Skeletal muscle cell (primary cell): ENCODE measurements at places on chromosomes 7 and 10.

- DNase-seq = no peak
These were observed 62.8 kb downstream of the GSAP start for GRCh38 chr7:77353407-77353721.

DNA sequence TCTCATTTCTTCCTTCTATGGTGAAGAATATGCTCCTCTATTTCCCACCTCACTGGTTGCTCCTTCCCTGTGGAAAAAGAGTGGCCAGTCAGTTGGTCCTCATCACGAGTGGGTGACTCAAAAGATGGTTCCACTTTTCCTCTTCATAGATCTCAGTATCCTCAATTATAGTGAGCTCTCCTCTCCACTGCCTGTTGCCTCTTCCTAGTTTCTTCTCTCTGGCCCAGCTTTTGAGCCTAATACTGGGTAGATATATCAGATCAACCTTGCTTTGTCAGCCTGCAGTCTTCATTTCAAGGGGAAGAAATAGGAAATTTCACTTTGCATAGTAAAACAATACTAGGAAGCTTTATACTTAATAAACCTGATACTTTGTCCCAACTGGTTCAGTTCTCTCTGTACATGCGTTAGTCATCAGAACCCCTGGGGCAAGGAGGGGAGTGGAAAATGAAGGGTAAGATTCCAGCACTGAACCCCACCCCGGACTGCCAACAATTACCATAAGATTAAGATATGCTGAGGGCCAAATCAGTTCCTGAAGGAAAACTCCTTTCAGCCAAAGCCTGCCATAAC is 15.5 kb upstream of the WNT16 start:
- DNase-seq = no peak

GRCh38 chr10:100623521-100624230 is 87.9 kb downstream of the HIF1AN start:
- DNase-seq = no peak

GRCh38 chr10:59372543-59372942 is 10.2 kb upstream of the FAM13C start:
- DNase-seq = no peak

GRCh38 chr7:39650676-39651075 is 27.3 kb downstream of the RALA start:
- DNase-seq = peak; percentile 39

DNA sequence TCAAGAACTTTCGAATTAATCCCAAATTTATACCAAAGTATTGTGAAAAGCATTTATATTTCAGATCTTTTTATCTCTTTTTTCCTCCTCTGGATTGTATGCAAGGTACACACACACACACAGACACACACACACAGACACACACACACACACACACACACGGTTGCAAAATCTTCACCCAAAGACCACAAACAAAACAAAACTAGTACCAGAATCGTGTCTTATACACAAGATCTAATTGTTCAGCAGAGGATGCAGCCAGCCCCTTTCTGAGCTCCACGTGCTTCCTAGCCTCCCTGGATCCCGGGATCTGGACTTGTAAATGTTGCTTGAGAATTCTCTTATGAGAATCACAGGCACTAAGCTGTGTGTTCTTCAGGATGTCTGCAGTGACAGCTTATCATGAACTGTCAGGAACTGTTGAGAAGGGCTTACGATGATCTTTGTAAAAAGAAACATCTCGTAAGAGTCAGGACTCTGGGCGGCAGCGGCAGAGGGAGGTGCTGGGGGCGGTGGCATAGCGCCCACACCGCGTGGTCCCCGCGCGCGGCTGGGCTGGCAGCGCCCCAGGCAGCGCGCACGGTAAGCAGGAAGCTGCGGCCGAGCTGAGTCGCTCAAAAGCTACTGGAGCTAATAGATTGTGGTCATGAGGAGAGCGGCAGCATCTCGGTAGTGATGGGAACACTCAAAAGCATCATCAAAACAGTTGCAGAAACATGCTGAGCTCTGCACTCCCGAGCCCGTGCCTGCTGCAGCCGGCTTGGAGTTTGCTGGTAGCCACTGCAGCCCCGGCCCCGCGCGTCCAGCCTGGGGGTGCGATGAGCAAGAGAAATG is 277.6 kb downstream of the GATA3 start:
- no peak for DNase-seq

GRCh38 chr7:32092346-32092745 is 22.1 kb upstream of the PDE1C start:
- DNase-seq = no peak

DNA sequence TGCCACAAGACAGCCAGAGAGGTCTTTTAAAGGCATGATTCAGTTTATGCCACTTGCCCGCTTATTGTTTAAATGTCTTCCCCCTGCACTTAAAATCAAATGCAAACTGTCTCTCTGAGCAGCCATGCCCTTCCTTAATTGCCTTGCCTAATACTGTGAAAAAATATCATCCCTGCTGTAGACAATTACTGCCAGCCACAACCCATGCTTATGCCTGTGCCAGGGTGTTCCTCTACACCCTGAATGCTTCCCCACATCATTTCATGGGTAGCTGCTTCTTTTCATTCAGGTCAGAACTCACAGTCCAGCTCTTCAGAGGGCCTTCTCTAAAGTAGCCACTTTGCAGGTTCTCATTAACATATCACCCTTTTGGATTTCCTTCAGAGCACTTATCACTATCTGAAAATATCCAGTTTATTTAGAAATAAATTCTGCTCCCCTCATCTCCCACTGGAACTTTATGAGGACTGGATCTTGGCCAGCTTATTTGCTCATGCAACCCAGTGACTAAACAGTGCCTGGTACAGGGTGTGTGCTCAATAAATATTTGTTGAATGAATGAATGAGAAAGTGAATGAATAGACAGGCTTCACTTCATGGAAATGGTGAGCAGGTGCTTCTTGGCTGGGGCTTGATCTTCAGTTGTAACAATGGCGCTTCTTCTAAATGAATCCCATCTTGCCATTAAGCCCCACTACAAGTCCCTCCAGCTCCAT is 162.4 kb upstream of the MDFIC start:
- DNase-seq = peak; percentile 25

DNA sequence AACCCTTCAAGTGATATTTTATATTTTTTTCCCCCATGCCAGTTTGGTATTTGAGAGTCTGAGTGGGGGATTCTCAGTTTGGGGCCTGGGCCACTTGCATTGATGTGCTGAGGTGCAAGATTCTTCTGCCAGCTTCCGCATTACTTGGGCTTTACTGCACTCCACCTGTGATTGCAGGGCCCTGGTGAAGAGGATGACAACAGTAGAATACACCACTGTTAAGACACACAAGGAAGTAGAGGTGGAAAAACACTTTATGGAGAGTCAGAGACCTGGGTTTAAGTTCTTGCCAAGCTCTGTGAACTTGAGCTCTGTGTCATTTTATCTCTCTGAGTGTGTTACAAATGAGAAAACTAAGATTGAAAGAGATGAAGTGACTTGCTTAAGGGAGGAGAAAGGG is 209.4 kb downstream of the LRMDA start:
- no peak for DNase-seq

- no peak for DNase-seq
These were observed 6.7 kb upstream of the PARP12 start for GRCh38 chr7:140069298-140069949.

GRCh38 chr7:130877236-130877990 is 143.4 kb upstream of the KLF14 start:
- no peak for DNase-seq

DNA sequence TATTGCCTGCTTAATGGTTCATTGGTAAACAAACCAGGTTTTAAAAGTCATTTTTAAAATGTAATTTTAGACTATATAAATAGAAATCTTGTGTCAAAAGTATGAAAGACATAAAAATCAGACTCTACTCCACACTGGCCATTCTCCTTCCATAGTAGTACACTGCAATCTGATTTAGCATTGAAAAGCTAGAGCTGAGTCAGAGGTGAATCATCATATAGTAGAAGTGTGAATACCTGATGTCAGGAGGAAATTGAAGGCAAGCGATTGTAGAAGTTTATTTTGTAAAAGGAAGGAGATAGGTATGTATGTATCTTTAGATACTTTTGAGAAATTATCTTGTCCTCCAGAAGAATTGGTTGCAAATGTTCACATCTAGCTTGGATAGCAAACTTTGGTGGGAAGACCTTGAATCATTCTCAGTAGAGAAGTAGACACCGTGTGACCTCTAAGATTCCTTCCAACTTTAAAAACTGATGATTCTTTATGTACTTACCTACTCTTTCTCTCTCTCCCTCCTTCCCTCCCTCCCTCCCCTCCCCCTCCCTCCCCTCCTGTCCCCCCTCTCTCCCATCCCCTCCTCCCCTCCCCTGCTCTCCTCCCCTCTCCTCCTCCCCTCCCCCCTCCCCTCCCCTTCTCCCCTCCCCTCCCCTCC is 88.1 kb downstream of the BTAF1 start:
- peak; percentile 21 for DNase-seq

DNA sequence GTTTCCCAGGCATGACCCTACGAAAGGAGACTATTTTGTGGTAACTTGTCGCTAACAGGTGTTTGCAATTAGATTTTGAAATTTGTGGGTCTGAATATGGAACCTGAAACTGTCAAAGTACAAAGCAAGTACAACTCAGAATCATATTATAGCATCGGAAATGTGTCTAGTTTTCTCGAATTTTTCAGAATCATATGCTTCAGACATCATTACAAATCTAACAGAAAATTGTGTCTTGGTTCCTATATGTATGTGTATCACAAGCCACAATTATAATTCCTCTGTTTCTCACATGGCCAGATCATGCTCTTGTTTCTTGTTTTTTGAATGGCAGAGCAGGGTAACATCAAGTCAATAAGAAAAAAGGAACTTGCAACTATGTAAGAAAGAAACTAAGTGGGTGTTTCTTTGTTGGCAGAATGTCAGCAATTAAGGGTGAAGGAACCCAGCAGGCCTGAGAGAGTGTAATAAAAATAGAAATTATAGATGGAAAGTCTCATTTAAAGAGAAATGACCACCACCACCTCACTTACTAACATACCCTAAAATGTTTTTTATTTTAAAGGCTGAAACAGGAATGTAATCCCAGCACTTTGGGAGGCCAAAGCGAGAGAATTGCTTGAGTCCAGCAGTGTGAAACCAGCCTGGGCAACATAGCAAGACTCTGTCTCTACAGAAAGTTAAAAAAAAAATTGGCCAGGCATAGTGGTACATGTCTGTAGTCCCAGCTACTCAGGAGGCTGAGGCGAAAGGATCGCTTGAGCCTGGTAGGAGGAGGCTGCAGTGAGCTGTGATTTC is 51.3 kb downstream of the PRTFDC1 start:
- no peak for DNase-seq

DNA sequence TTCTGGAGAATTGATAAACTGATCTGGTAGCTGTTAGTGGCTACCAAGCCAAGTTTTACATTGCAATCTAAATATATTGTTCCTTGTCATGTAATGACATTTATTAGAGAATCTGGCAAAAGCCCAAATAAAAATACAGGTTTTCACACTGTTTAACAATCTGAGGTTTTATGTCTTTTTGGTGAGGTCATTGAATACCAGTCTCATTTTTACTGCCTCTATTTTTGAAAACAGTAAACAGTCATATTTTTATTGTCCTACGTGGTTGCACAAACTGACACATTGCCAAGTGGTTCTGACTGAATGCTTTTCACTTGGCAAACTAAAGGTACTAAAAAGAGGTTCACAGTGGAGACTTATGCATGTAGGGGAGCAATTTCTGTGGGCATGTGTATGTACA is 157.5 kb downstream of the PRKG1 start:
- no peak for DNase-seq

DNA sequence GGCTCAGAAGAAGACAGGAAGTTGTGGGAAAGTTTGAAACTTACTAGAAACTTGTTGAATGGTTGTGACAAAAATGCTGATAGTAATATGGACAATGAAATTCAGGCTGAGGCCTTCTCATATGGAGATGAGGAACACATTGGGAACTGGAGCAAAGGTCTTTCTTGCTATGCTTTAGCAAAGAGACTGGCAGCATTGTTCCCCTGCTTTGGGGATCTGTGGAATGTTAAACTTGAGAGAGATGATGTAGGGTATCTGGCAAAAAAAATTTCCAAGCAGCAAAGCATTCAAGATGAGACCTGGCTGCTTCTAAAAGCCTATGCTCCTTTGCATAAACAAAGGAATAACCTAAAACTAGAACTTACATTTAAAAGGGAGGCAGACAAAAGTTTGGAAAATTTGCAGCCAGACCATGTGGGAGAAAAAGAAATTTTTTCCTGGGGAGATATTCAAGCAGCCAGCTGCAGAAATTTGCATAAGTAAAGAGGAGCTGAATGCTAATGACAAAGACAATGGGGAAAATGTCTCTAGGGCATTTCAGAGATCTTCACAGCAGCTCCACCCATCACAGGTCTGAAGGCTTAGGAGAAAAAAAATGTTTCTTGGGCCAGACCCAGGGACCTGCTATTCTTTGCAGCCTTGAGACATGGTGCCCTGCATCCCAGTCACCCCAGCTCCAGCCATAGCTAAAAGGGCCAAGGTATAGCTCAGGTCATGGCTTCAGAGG is 16.5 kb upstream of the KCND2 start:
- DNase-seq = no peak

DNA sequence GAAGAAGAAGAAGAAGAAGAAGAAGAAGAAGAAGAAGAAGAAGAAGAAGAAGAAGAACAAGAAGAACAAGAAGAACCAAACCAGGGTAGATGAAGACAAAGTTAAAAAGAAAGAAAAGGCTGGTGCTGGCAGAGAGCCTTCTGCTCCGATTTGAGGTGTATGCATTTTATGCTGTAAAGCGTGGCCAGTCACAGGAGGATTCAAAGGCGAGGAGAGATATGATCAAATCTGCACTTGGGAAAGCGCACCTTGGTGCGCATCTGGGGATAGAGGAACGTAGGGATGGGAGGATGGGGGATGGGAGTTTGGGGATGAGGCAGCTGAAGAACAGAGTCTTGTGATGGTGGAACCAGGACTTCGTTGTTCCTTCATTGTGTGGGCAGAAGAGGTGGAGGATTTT is at the start of gene NME8:
TSS of gene NME8 (plus strand) at position 301 of the 400 bp plus-strand sequence. CDS start 1,670 bp downstream, outside the sequence.
- DNase-seq = no peak

DNA sequence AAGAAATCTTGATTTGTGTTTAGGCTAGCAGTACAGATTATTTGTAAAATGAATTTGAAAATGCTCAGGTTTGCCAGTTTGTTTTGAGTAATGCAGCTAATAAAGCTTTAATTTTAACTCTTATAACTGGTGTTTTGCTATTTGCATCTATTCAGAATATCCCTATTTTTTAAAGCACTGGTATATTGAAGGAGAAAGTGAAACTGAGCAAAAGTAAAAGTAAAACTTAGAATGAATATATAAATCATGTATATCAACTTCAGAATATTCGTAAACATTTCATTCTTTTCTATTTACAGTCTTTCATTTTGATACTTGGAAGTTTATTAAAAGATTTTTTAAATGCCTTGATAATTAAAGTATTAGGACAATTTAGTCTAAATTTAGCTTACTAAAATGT is 26.2 kb downstream of the TASOR2 start:
- DNase-seq = no peak

GRCh38 chr10:132297526-132297925 is 10.2 kb downstream of the STK32C start:
- DNase-seq = no peak

- no peak for DNase-seq
These were observed 35.1 kb downstream of the RNF32 start for GRCh38 chr7:156675721-156676120.

- DNase-seq = peak; percentile 34
These were observed 34.4 kb downstream of the ZC3HAV1 start for GRCh38 chr7:139075031-139075652.
